ENCODE measurements at places on chromosomes 12 and 14.

- DNase-seq: no peak
Measured at GRCh38 chr12:101845137-101845711, 14.5 kb upstream of the GNPTAB start.

DNA sequence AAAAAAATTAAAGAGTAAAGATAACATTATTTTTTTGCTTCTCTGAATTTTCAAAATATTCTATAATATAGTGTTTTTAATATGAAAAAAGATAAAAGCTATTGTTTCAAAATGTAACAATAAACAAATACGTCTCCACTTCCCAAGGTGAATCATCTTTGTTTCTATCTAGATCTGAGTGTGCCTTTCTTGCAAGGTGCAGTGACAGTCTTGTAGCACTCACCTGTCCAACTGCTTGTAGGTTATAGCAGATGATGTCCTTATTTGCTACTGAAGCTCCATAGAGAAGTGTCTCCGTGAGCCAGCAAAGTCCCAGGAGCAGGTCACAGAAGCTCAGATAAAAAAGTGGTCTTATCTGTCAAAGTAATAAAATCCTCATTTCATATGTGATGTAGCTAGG, 21.4 kb downstream of the TMEM116 start:
- DNase-seq: no peak

DNA sequence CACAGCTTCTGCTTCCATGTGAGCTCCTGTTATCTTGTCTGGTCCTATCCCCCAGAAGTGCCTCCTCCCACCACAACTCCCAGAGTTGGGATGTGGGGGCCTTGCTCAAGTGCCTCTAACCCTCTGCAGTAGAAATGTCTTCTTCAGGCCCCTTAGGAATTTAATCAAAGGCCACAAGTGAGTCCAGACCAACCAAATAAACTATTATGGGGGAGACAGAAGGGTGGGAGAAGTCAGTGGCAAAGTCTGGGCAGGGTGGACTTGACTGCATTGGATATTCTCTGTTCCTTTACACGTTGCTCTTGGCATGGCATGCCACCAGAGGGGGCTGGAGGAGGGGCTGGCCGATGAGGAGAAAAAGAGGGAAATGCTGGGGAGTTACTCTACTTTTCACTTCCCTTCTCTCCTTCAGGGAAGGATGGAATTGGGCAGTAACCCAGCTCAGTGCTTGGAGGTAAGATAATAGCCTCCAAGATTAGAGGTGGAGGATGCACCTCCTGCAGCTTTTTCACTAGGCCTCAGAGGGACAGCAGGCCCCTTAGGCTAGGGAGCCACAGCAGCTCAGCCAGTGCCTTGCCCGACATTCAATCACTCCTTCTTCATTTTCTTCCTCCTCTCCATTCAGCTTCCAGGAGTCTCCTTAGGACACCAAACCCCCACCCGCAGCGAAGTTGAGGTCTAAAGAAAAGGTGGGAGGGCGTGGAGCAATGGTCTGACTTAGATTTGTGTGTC, 1.2 kb upstream of the AP1G2 start:
- no peak for DNase-seq

GRCh38 chr14:67112344-67112743, 76.9 kb upstream of the GARIN2 start:
- no peak for DNase-seq

DNA sequence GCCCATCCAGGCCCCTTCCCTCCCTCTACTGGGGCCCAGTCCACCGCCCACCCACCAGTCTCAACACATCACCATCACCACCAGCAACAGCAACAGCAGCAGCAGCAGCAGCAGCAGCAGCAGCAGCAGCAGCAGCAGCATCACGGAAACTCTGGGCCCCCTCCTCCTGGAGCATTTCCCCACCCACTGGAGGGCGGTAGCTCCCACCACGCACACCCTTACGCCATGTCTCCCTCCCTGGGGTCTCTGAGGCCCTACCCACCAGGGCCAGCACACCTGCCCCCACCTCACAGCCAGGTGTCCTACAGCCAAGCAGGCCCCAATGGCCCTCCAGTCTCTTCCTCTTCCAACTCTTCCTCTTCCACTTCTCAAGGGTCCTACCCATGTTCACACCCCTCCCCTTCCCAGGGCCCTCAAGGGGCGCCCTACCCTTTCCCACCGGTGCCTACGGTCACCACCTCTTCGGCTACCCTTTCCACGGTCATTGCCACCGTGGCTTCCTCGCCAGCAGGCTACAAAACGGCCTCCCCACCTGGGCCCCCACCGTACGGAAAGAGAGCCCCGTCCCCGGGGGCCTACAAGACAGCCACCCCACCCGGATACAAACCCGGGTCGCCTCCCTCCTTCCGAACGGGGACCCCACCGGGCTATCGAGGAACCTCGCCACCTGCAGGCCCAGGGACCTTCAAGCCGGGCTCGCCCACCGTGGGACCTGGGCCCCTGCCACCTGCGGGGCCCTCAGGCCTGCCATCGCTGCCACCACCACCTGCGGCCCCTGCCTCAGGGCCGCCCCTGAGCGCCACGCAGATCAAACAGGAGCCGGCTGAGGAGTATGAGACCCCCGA, 6.8 kb upstream of the RNU7-1 start:
- no peak for DNase-seq

DNA sequence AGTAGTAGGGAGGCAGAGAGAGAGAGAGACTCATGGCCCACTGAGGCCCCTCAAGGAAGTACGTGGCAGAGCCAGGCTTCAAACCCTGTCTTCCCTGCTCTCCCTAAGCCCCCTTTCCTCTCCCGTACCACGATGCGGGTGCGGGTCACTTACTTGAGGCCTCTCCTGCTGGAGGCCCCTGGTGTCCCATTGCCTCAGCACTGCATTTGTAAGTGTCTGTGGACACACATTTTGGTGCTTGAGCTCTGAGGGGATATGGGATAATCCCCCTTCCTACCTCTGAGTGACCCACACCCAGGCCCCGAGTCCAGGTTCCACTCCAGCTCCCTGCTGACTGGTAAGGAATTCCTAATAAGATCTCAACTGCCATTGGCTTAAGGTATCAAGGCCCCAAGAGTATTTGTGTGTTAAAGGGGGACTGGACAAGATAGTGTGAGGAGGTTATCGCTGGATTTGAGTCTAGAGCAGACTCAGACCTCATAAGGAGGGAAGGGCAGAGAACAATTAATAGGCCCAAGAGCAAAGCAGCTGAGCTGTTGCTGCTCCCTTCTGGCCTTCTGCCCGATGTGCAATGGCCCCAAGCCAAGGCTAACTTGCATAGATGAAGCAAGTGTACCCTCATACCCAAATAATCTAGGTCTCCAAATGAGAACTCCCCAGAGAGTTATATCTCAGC, 71.9 kb downstream of the CRACR2A start:
- DNase-seq: peak; percentile 60

DNA sequence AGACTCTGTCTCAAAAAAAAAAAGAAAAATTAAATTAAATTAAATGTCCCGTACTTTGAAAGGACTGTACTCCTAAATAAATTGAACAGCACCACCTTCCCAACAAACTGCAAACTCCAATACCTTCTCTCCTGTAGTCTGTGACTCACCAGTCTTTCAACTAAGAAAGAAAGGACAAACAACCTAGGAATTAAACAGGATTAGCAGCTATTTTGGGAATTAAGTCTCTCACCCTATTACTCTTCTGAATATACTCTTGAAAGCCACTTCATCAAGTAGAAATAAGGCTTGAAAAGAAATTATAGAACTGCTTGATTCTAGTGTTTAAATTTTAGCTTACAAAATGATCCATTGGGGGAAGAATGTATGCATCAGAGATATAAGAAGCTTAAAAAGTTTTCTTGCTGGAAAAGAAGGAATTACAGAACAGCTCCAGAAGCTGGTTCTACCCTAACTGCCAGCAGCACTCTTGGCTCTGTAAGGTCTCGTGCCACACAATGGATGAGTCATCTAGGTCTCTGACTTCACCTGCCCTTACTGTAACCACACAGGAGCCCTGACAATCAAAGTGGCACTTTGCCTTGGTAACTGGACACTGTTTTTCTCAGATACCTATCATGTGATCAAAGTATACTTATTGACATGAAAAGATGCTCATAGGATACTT, 57.0 kb upstream of the CERS5 start:
- peak; percentile 87 for DNase-seq

- DNase-seq: no peak
Measured at GRCh38 chr12:81942594-81942993, 183.4 kb upstream of the PPFIA2 start.

- DNase-seq: no peak
Measured at GRCh38 chr14:100678469-100678828, 48.2 kb upstream of the DLK1 start.

- no peak for DNase-seq
Measured at GRCh38 chr12:2858944-2859421, 2.1 kb upstream of the TEX52 start.

- DNase-seq: no peak
Measured at GRCh38 chr12:124834822-124835221, 28.8 kb downstream of the SCARB1 start.

DNA sequence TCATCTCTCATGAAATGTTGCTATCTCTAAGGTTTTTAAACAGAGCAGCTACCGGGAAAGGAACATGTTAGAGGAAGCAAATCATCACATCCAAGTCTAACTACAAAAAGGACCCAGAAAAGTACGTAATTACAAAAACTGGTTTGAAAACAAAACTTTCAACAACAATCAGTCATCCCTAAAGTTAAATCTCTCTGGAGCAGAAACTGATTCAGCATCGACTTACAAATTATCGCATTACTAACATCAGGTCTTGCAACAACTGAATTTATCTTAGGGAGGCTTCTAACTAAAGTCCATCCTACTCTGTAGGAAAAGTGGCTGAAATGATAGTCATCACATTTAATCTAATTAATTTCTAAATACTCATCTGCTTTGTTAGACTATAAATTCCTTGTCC, 137.0 kb downstream of the MED13L start:
- no peak for DNase-seq

DNA sequence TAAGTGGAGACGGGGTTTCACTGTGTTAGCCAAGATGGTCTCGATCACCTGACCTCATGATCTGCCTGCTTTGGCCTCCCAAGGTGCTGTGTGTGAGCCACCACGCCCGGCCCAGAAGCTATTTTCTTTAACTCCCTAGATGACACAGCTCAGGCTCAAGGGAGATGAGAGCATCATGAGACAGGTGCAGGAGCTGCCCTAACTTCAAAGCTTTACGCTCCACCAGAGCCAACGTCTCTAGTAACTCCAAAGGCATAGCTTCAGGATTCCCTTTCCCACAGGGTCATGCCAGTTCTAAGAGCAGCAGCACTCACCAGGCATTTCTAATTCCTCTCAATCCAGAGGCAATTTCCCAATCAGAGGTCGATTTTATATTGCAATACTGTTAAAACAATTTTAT, 21.0 kb downstream of the NDUFA12 start:
- DNase-seq: no peak

DNA sequence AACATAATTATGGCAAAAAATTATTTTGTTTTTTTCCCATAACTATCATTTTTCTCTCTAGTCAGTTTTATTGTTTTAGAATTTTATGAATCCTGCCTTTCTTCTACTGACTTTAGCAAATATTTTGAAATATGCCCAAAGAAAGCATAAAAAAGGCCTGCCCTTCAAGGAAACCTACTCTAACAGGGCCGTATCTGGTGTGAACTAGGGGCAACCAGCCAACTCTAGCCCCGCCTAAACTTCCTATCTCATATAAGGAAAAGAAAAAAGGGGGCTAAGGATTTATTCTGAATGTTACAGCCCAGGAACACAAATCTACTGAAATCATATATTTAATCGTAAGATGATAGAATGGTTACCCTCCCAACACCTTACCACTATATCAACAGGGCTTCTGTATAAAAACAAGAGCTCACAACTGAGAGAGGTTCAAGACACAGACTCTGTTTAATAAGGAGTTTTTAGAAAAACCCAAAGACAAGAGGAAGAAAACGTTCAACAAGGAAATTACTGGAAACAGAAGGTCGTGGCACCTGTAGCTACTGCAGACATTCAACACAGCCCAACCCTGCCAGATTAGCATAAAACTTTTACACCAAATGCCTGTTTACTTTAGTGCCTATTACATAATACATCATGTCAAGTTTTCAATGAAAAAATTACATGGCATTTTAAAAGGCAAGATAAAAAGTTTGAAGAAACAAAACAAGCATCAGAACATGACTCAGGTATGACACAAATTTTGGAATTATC, 12.9 kb upstream of the EPYC start:
- no peak for DNase-seq

- DNase-seq: no peak
Measured at GRCh38 chr14:75232597-75232996, 46.0 kb upstream of the FOS start.

DNA sequence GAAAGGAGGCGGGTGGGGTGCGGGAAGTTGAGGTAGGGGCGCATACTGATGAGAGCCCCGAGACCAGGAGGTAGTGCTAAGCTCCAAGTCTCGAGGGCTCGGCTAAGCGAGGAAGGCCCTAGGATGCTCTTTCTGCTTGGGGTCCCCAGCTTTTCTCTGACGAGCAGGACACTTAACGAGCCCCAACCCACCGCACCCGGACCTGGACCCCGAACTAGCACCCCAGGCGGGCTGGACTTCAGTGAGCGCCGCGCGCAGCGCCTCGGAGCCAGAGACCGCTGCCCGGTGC, 4.7 kb upstream of the C1QL4 start:
- no peak for DNase-seq

DNA sequence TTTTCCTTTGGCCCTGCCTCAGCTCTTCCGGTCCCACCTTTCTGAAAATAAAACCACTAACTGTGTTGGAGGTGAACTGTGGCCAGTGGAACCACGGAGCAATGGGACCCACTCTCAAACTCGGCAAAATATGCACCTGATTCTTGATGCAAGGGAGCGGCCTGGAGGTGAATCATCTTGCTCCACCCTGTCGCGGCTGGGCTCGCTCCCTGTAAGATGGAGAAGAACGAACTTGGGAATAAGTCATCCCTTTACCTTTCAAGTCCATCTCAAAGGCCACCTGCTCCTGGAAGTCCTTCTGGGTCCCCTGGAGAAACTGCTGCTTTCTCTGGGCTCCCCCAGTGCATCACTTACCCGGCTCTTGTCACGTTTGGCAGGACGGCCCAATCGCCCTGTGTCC, 309.9 kb downstream of the BCL11B start:
- DNase-seq: no peak

- no peak for DNase-seq
Measured at GRCh38 chr12:20194171-20194570, 174.2 kb upstream of the PDE3A start.

DNA sequence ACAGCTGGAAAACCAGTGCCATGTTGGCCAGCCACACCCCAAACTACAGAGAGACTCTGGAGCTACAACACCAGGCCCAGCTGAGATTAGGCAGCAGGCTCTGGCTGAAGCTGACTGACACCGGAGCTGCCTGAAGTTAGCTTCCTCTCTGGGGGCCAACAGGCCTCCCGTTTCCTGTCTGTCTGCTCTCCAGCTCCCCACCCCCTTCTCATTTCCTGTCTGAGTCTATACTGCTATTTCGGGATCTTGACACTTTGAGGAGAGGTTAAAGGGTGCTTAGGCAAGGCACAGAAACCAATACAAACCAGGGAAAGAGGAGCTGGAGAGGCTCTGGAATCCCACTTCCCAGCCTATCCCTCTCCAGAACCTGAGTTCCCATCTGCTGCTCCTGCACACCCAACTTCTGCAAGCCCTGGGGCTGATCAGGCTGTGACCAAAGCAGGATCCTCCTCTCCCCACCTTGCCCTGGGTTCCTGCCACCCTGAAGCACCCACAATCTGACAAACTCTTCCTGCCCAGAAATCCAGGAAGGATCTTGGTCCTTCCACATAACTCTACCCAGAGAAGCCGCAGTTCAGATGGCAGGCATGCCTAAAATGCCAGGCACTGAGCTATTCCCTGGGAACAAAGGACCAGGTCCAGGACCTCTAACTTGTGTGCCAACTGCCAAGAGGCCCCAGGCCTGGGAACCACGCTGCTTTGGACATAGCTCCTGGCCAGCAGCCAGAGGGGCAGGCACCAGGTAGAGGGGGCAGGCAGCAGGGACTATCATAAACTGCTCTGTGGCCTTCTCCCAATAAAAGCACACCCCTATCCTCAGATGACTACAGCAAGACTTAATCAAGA, 39.9 kb downstream of the PRPF40B start:
- peak; percentile 7 for DNase-seq
